ENCODE measurements at places on chromosomes 3 and 15. TPM values are rescaled to one million over a fixed set of nuclear protein-coding genes. Genes with fewer than 3 reads are reported as not detected.

- no peaks in the 10 kb centered on the region for H3K27me3 ChIP-seq
- no peak overlapping the region for H3K4me3 ChIP-seq
- H3K4me1 ChIP-seq, result no peaks in the 10 kb centered on the region
- H3K36me3 ChIP-seq, result no peaks in the 10 kb centered on the region
- no peak for DNase-seq
These were observed 130.3 kb upstream of the TMC3 start for GRCh38 chr15:81504170-81504905.

GRCh38 chr3:57025237-57025636, 35.2 kb upstream of the SPATA12 start:
- H3K27ac ChIP-seq, result no peak overlapping the region
- no peak overlapping the region for H3K4me3 ChIP-seq
- H3K4me1 ChIP-seq, result no peaks in the 10 kb centered on the region
- H3K36me3 ChIP-seq, result no peaks in the 10 kb centered on the region
- H3K27me3 ChIP-seq, result no peaks in the 10 kb centered on the region
- DNase-seq, result no peak

GRCh38 chr15:43244092-43244491, 22.6 kb downstream of the TGM5 start:
- H3K36me3 ChIP-seq, result no peaks in the 10 kb centered on the region
- no peaks in the 10 kb centered on the region for H3K4me1 ChIP-seq
- H3K4me3 ChIP-seq, result no peak overlapping the region
- H3K27ac ChIP-seq, result no peak overlapping the region

- H3K27me3 ChIP-seq, result no peaks in the 10 kb centered on the region
- no peaks in the 10 kb centered on the region for H3K4me1 ChIP-seq
- H3K4me3 ChIP-seq, result no peak overlapping the region
- no peak overlapping the region for H3K27ac ChIP-seq
- H3K36me3 ChIP-seq, result no peaks in the 10 kb centered on the region
- DNase-seq, result no peak
These were observed 152.3 kb upstream of the ROPN1 start for GRCh38 chr3:124144035-124144814.

DNA sequence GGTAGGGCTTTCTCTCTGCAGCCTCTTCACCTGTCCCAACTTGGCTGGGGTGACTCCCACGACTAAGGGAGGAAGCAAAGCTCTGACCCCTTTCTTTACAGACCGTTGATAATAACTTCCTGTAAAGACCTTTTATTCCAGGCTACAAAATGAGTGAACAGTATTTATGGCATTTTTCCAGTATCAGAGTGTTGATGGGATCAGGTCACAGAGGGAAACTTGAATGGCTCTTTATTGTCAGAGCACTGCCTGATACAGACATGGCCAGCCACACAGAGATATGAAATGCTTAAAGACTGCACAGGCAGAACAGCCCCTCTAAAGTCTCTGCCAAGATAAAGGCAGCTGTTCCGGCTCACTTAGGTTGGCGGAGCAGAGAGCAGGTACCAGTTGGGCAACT, 1033.9 kb upstream of the NR2F2 start:
- no peaks in the 10 kb centered on the region for H3K36me3 ChIP-seq
- no peaks in the 10 kb centered on the region for H3K27me3 ChIP-seq
- no peak overlapping the region for H3K27ac ChIP-seq
- no peak overlapping the region for H3K4me3 ChIP-seq
- no peak for DNase-seq
- no peaks in the 10 kb centered on the region for H3K4me1 ChIP-seq

Gene SNTN
- not detected for total RNA-seq

- H3K4me1 ChIP-seq, result no peaks in the 10 kb centered on the region
- peaks cover 5% of the 10 kb centered on the region for H3K36me3 ChIP-seq
- no peak overlapping the region for H3K27ac ChIP-seq
- H3K27me3 ChIP-seq, result no peaks in the 10 kb centered on the region
- H3K4me3 ChIP-seq, result no peak overlapping the region
These were observed 164.6 kb downstream of the SUCLG2 start for GRCh38 chr3:67489816-67490215.

GRCh38 chr3:138560501-138560900, 33.6 kb downstream of the CEP70 start:
- H3K27ac ChIP-seq, result no peak overlapping the region
- H3K4me1 ChIP-seq, result no peaks in the 10 kb centered on the region
- H3K36me3 ChIP-seq, result peaks cover 1% of the 10 kb centered on the region
- no peak for DNase-seq
- H3K27me3 ChIP-seq, result no peaks in the 10 kb centered on the region
- H3K4me3 ChIP-seq, result no peak overlapping the region

DNA sequence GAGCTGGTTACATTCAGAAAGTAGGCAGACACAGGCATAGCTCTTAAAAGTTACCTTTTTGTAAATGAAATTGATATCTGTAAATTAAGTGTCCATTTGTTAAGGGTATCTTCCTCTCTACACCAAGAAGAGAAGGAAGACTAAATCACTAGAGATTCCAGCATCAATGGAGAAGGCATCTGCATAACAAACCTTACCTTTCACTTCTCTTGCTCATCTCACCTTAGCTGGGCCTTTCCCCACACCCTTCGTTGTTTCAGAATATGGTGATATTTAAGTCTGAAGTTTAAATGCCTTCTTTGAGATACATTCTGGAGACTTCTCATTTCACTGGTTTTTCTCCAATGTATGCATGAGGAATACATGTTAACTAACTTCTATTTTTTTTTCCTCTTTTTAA, 54.5 kb upstream of the TGFBR2 start:
- no peaks in the 10 kb centered on the region for H3K4me1 ChIP-seq
- no peaks in the 10 kb centered on the region for H3K27me3 ChIP-seq
- H3K4me3 ChIP-seq, result no peak overlapping the region
- no peak for DNase-seq

DNA sequence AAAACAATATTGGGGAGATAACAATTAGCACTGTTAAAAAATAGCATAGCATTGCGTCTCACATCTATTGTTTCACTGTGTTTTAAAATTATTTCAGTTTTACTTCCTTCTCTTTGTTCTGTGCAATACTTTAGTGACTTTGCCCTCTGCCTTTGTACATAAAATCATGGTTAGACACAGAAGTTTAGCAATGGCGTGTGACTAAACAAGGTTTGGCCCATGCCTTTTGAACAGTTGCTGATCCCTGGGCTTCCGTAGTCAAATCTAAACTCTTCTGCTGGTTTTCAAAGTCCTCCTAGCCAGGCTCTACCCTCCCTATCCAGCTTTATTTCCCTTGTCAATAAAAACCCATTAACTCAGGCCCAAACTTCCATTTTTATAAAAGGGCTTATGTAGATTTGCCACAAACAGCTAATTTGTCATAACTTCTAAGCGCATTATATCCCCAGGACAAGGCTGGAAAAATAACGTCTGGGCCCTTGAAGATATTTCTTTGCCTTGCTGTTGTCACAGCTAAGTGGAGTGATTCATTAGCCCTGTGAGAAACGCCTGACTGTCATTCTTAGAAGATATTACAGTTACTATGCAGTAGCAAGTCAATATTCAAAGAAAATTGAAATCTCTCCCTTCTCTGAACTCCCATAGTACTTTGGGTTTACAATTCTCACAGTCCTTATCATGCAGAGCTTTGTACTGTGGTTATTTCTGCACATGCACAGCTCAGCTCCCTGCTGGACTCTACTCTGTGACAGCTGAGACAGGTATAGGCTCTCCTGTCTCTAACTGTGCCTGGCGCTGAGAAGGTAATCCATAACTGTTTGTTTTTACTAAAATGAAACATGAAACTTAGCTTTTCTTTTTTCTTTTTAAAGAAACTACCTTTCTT, 123.4 kb upstream of the SLC24A5 start:
- no peaks in the 10 kb centered on the region for H3K4me1 ChIP-seq
- peaks cover 2% of the 10 kb centered on the region for H3K27me3 ChIP-seq
- no peak for DNase-seq
- no peaks in the 10 kb centered on the region for H3K36me3 ChIP-seq
- H3K4me3 ChIP-seq, result no peak overlapping the region
- H3K27ac ChIP-seq, result no peak overlapping the region

GRCh38 chr15:61186905-61187741, 42.0 kb downstream of the RORA start:
- H3K4me3 ChIP-seq, result no peak overlapping the region
- no peaks in the 10 kb centered on the region for H3K36me3 ChIP-seq
- H3K27me3 ChIP-seq, result no peaks in the 10 kb centered on the region
- no peak for DNase-seq
- no peak overlapping the region for H3K27ac ChIP-seq

Gene ADIPOQ
- total RNA-seq, result not detected

DNA sequence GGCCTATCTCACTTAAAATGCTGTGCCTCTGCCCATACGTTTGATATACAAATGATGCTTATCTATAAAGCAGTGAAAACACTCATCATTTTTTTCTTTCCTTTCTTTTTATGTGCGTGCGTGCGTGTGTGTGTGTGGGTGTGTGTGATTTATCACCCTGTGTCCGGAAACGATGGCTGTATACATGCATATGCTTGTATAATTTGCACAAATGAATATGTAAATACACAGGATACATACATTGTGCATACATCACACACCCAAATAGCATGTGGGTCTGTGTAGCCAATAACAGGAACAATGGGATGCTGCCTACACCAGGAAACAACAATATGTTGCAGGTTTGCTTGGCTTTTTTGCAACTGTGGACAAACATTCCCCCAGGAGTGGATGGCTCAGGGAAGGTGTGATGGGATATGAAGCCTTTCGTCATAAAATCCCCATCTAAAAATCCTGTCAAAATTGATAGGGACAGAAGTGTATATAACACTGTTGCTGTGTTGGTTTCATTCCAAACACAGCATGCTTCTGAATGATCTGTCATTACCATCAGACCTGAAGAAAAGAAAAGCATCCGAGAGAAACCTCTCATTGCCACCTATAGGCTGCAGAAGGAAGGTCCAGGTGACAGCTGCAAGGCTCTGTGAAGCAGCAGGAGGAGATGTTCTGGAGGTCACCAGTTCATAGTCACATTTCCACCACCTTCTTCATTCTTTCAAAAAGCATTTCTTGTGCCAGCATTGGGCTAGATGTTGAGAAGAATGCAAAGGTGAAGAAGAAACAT, 503.9 kb upstream of the NR2F2 start:
- no peak for DNase-seq
- H3K36me3 ChIP-seq, result no peaks in the 10 kb centered on the region
- no peak overlapping the region for H3K4me3 ChIP-seq

GRCh38 chr15:77455696-77456321, 35.1 kb downstream of the HMG20A start:
- H3K4me1 ChIP-seq, result no peaks in the 10 kb centered on the region
- no peak overlapping the region for H3K4me3 ChIP-seq
- H3K27me3 ChIP-seq, result no peaks in the 10 kb centered on the region
- DNase-seq, result no peak

DNA sequence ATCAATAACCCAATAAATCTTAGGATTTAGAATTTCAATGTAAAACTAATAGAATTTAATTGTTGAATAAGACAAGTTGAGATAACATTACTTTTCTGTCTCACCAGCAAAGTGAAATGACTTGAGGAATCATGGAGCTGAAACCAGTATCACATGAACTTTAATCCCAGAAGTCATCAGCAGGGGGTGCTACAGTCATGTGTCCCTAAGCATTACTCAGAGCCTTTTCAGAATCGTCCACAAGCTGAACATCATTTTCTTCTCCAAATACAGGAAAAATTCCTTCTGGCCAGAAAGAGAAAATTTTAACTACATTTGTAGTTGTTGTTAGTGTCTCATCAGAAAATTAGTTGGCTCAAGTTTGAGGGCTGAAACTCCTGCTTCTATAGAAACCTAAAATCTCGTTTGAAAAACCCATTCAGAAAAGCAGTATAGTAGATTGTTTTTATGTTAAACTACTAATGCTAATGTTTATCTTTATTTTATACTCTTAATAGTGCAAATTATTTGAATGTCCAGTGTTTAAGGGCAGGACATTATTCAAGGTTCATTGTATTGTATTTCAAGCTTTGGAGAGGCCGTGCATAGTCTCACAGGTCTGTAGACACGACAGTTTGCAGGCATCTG, 384.1 kb downstream of the PLOD2 start:
- H3K27ac ChIP-seq, result no peak overlapping the region
- H3K4me3 ChIP-seq, result no peak overlapping the region
- no peaks in the 10 kb centered on the region for H3K27me3 ChIP-seq
- no peaks in the 10 kb centered on the region for H3K4me1 ChIP-seq
- no peaks in the 10 kb centered on the region for H3K36me3 ChIP-seq
- DNase-seq, result no peak

GRCh38 chr15:53247041-53247708, 457.0 kb upstream of the ONECUT1 start:
- no peaks in the 10 kb centered on the region for H3K36me3 ChIP-seq
- no peak for DNase-seq
- no peaks in the 10 kb centered on the region for H3K27me3 ChIP-seq
- H3K4me1 ChIP-seq, result peaks cover under 1% of the 10 kb centered on the region
- no peak overlapping the region for H3K4me3 ChIP-seq
- no peak overlapping the region for H3K27ac ChIP-seq

GRCh38 chr3:4996771-4997291, 17.6 kb downstream of the BHLHE40 start:
- H3K27me3 ChIP-seq, result no peaks in the 10 kb centered on the region
- no peaks in the 10 kb centered on the region for H3K36me3 ChIP-seq
- H3K4me1 ChIP-seq, result no peaks in the 10 kb centered on the region

DNA sequence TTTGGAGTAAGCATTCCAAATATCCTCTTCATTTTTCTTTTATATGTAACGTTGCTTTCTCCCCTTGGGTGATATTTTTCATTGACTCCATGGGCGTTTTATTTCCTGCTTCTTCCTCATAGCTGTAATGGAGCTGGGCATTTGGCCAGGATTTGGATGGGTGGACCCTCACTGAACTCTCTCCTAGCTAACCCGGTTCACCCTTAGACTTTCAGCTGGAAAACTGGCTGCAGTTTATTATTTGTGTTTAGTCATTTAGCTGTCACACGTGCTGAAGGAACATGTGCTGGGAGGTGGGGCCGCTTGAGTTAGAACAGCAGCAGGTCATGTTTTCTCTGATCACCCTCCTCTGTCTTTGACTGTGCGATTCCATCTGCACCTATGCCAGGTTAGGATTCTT, 407.6 kb downstream of the ZIC1 start:
- H3K27ac ChIP-seq, result no peak overlapping the region
- DNase-seq, result peak; percentile 34
- H3K4me1 ChIP-seq, result no peaks in the 10 kb centered on the region
- H3K27me3 ChIP-seq, result no peaks in the 10 kb centered on the region
- H3K4me3 ChIP-seq, result no peak overlapping the region

DNA sequence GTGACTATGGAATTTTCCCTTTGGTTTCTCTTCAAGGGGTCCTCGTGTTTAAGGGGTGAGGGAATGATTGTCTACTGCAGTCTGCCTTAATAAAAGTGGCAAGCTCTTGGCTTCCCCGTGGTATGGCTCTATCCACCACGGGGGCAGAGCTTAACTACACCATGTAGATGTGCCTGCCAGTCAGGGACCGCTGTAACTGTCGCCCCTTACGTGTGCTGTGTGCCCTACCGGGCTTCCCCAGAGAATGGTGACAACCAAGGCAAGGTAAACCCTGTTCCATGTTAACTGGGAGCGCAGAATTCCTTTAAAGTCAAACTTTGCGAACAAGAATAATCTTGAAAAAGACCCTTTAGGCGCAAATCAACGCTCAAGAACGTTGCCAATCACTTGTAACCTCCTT, 966 bp upstream of the C3orf80 start:
- H3K4me3 ChIP-seq, result no peak overlapping the region
- no peak for DNase-seq
- H3K27me3 ChIP-seq, result peaks cover 2% of the 10 kb centered on the region
- no peak overlapping the region for H3K27ac ChIP-seq
- peaks cover 13% of the 10 kb centered on the region for H3K4me1 ChIP-seq
- H3K36me3 ChIP-seq, result no peaks in the 10 kb centered on the region
